ENCODE measurements at places on chromosomes 5 and 9. TPM values are rescaled to one million over a fixed set of nuclear protein-coding genes. Genes with fewer than 3 reads are reported as not detected.

GRCh38 chr5:74552101-74552500, 88.4 kb downstream of the ENC1 start:
- no peak for DNase-seq

- no peak for DNase-seq
Measured at GRCh38 chr9:129140397-129141065, 29.3 kb downstream of the PTPA start.

DNA sequence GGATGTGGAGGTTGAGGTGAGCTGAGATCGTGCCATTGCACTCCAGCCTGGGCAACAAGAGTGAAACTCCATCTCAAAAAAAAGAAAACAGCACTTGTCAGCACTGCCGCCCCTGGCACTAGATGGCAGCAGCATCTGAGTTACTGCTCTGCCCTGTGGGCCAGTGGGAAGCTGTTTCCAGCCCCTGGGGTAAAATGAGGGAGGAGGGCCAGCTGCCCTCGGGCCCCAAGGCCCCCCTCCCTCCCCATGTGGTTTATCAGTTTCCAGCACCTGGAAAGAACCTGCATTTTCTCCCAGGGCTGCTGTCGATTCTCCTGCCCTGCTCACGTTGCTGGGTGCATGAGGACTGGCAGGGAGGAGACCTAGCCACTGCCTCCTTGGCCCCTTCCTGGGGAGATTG, 13.2 kb upstream of the CEL start:
- DNase-seq = no peak

GRCh38 chr5:22070186-22070728, 782.9 kb downstream of the CDH12 start:
- DNase-seq = no peak

DNA sequence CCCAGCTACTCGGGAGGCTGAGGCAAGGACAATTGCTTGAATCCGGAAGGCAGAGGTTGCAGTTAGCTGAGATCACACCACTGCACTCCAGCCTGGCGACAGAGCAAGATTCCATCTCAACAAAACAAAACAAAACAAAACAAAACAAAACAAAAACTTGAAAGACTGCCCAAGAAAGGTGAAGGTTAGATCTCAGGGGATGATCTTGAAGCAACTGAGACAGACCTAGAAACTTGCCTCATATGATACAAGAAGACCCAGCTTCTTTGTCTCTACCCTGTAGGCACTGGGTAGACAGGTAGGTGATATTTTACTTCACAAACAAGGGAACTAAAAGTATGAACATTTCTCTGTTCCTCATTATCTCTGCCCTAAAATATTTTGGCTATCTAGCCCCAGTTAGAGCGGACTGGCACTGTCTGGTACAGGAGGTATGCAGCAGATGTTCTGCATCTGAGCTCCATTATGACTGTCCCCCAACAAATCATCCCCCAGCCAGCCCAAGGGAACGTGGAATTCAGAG, 26.3 kb upstream of the SHOC1 start:
- no peak for DNase-seq

FOXD4L6 gene
- not detected for total RNA-seq

SNX2 gene
- 53.8 TPM for total RNA-seq

MRPL50 gene
- 9.9 TPM for total RNA-seq

TCF7 gene
- 1.7 TPM for total RNA-seq

AK8 gene
- total RNA-seq = not detected

Data from omental fat pad (tissue), 4 donors.